ENCODE measurements at places on chromosomes 12 and 14.

DNA sequence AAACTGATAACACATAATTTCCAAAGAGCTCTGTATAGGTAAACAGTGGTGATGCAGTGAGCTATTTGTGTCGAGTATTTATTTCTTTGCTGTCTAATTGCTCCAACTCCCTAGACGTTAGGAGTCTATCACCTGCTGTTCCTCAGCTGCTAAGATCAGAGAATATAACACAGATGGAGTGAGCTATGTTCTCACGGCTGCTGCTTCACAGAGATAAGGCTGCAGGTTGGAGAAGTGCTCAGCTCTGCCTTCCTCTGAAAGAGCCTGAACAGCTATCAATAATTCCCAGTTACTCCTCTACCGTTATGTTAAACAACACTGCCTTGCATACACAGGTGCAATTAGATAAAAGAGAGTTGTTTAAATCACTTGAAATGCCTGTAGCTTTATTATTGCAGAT lies 103.2 kb upstream of the MDGA2 start:
- no peak for DNase-seq

DNA sequence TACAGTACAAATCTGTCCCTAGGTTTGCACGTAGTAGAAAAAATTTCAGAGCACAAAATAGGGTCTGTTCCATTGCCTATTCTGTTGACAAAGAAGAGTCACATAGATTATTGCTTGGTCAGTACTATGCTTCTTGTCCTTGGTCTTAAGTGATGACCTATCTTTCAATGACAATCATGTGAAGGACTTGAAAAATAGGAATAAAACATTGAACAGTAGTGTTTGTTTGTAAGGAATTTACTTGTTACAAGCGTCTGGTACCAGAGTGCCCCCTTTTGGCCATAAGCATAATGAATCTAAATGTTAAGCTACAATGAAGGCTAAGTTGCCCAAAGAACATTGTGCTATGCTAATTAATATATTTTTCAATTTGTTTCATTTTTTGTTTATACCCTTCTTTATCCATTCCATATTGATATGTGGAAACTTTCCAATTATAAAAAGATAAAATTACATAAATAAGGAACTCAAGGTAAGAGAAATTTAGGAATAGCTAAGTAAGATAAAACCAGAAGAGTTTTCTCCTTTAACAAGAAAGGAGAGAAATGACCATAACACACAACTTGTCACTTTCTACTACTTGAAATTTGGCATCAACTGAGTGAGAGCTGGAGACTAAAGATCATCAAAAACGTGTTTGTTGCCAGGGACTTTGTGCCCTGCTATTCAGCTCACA lies 204.7 kb downstream of the EPS8 start:
- no peak for DNase-seq

- DNase-seq: no peak
Observed at GRCh38 chr12:109814600-109815150, 18.5 kb downstream of the TRPV4 start.

- no peak for DNase-seq
Observed at GRCh38 chr14:101604228-101604934, 43.1 kb downstream of the DIO3 start.

DNA sequence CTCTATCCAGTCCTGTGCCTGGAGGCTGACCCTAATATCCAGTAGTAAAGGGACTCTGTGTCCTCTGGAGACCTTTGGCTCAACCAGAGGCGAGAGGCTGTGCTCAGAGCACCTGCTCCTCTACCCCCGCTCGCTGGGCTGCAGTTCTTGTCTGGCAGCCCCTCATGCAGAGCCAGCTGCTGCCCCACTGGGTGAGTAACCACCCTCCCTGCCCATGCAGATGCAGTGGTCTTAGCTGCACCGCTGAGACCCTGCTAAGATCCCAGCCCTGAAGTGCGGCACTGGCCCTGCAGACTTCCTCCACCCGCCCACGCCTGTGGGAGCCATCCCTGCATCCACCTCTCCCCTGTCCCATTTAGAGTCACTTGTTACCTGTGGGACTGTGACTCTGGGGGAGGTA lies 347.5 kb upstream of the SFSWAP start:
- no peak for DNase-seq

DNA sequence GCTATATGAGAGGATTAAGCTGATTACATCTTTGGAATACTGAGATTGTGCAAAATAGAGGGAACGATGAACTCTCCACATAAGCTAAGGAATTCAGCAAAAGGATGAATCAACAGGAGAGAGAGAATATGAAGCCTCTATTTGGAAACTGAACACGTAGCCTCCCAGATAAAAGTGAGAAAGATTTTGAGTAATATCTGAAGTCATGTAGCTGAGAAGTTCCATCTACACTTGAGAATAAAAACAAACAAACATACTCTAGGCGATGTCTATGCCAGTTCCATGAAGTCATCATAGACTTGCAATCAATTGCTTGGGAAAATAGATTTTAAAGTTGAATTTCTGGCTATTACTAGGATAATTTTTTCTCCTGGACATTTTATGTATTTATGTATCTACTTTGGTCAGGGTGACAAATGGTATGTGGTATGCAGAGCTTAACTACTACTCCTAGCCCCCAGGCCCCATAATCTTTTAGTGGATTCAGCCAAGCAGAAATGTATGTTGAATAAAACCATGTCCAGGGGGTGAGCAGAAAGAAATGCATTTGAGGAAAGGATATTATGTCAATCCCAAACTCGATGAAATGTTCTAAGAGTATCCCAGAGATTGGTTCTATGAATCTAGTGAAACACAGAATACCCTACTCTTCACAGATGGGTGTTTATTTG lies 627.4 kb downstream of the DIO2 start:
- DNase-seq: no peak

GRCh38 chr14:71716041-71716772 lies 216.0 kb upstream of the RGS6 start:
- DNase-seq: no peak

- no peak for DNase-seq
Observed at GRCh38 chr14:99181804-99182520, 90.0 kb downstream of the BCL11B start.

DNA sequence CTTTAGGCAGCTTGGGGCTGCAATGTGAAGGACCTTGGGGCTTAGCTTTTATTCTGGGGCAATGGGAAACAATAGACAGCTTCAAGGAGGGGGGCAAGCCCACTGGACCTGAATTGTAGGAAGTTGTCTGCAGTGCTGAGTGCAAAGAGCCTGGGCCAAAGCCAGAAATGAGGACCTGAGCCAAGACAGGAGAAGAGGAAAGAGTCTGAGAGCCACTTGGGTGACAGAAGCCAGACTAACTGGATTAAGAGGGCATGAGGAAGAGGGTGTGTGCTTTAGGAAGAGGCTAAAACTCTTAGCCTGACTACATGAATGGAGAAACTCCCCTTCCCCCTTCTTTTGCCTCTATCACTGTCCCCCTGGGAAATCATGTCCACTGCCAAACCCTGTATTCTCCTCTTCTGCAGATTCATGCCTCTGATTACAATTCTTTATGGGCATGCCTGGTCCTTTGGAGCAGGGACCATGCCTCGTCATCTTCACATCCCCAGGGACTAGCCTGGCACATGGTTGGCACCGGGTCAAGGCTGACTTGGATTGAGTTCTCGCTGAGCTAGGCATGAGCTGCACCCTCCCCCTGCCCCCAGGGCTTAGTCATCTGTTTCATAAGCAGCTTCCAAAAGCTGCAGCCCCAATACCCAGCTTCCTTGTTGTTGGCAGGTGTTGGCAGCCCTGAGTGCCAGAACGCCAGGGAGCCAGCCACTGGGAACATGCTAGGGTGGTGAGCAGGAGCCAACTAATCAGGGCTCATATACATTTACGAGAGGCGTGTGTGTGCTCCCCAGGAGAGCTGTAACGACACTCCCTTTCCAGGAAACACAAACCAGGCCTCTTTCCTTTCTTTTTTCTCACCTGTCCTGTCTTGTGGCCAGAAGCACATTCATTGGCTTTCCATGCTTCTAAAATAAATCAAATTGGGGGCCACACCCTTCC lies 27.7 kb upstream of the JDP2 start:
- DNase-seq: no peak

- DNase-seq: no peak
Observed at GRCh38 chr14:104967386-104968152, 10.6 kb downstream of the AHNAK2 start.

DNA sequence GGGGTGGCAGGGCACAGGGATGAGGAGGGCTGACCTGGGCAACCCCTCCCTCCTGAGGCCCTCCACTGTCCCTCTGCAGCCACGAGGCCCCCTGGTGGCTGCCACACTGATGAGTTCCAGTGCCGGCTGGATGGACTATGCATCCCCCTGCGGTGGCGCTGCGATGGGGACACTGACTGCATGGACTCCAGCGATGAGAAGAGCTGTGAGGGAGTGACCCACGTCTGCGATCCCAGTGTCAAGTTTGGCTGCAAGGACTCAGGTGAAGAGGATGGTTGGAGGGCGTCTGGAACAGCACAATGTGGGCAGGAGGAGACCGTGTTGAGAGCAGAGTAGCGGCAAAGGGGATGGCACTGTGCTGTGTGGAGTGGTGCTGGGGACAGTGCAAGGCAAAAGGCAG lies 25.7 kb upstream of the LRP1-AS start:
- no peak for DNase-seq

GRCh38 chr12:104352106-104352713 lies 48.7 kb downstream of the EID3 start:
- no peak for DNase-seq

- no peak for DNase-seq
Observed at GRCh38 chr12:114347861-114348260, 58.1 kb downstream of the TBX5 start.

DNA sequence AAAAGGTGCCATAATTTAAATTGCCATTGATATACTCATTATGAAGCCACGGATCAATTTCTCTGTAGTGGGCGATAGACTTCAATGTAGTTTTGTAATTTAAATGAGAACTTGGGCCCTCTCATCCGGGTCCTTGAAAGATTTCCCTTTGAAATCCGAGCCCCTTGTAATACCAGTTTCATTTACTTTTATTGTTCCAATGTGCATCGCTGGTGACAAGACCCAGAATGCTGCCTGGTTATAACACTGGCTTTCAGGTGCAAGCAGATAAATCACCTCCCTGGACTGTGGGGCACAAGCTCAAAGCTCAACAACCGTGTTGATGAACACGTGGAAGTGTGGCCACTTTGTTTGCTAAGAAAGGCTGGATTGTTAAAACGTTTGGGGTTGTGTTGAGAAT lies 68.9 kb upstream of the FZD10 start:
- DNase-seq: no peak

DNA sequence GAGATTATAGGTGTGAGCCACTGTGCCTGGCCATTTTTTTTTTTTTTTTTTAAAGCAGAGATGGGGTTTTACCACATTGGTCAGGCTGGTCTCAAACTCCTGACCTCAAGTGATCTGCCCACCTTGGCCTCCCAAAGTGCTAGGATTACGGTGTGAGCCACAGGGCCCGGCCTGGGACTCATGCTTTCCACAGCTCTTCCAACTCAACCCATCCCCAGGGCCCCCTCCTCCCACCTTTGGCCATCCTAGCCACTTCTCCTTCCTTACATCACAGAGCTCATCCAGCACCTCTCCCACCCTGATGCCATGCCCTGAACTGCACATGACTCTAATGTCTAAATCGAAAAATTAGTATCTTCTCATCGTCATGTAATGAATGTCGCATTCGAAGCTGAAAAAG lies 12.6 kb upstream of the TDRD9 start:
- no peak for DNase-seq

DNA sequence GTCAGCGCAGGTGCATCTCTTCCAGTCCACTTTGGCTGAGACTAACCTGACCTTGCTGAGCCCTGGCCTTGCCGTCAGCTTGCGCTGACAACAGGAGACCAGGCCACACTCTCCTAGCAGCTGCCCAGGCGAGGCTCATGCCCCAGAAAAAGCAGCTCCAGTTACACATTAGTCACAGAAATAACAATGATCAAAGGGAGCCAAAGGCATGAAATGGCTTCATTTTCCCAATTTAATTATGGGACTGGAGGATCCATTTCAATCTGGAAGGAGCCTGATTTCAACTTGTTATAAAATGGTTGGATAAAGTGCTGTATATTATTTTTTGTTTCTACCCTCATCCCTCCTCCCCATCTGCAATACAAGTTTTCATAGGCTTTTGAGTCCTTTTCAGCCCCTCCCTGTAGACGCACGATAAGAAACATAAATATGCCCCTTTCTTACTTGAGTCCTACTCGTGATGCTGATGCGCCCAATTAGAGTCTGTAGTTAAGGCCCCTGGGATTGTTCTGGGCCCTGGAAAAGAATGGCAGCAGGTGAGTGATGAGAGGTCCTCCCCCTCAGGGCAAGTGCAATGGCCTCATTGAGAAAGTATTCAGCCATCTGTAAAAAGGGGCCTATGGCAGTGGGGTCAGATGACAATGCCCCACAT lies 376.0 kb downstream of the C12orf75 start:
- DNase-seq: no peak

DNA sequence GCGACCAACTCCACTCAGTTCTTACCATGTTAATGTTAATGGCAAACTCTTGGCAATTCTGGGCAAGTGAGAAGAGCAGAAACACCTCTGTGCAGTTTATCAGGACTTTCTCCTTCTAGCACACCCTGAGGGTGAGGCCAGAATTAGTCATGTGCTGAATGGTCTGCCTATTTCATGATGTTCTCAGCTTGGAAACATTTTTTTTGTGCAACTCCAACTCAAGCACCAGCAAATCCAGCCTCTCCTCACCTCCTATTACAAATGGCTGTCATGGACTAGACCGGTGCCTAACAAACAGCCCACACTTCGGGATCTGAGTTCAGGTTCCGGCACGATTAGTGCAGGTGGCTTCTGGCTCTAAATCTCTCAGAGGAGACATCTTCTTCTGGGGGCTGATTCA lies 246.0 kb downstream of the ZFP36L1 start:
- DNase-seq: no peak

DNA sequence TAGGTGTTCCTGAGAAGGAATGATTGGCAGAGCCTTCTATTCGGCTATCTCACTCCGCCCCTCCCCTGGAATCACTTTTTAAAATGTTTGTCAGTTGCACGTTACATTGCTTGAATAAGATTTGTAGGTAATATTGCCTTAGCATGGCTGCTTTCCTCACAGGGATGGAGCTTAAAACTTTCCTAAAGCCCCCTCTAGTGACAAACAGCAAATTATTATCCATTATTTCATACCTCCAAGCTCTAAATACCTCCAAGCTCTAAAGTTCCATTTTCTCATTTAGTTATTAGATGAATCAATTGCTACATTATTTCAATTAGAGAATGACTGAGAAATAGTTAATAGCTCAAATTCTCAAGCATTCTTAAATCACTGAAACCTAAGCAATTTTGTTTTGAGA lies 5.1 kb upstream of the SPATA7 start:
- no peak for DNase-seq

- no peak for DNase-seq
Observed at GRCh38 chr12:70264067-70264867, 21.0 kb downstream of the CNOT2 start.

- no peak for DNase-seq
Observed at GRCh38 chr12:10142976-10143589, 13.1 kb upstream of the CLEC7A start.

- DNase-seq: no peak
Observed at GRCh38 chr12:72346363-72346944, 74.3 kb downstream of the TRHDE start.
